Central memory CD8-positive, alpha-beta T cell (primary cell): ENCODE measurements at places on chromosomes 1 and 21.
A peak's percentile ranks its signal among the peaks of the same experiment; 100 is the strongest.

DNA sequence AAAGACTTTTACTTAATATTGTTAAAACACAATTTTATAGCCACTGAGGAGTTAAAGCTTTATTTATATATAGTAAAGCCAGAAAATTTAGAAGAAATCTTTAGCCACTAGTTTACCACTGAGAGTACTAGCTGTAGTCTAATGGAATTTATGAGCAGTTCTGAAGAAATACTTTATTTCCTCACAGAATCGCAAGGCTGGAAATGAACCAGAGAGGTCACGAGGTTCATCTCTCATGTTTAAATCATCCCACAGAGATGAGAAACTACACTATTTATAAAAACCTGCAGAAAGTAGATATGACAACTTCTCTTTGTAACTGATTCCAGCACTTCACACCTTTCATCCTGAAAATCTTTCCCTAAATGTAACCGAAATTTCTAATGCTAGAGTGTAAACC, 26.0 kb downstream of the ADGRL4 start:
- no peak overlapping the region for H3K27ac ChIP-seq
- no peak overlapping the region for H3K4me3 ChIP-seq
- H3K27me3 ChIP-seq: no peaks in the 10 kb centered on the region
- H3K36me3 ChIP-seq: no peaks in the 10 kb centered on the region
- no peaks in the 10 kb centered on the region for H3K4me1 ChIP-seq
- DNase-seq: no peak

DNA sequence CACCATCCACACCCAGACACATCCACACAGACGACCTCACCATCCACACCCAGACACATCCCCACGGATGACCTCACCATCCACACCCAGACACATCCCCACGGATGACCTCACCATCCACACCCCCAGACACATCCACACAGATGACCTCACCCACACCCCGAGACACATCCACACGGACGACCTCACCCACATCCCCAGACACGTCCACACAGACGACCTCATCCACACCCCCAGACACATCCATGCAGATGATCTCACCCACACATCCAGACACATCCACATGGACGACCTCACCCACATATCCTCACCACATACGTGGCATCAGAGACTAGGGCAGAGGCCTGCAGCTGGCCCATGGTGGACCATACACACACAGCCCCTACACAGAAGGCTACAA, 14.7 kb upstream of the FABP3 start:
- no peaks in the 10 kb centered on the region for H3K4me1 ChIP-seq
- no peak overlapping the region for H3K27ac ChIP-seq
- H3K27me3 ChIP-seq: peaks cover 47% of the 10 kb centered on the region
- DNase-seq: no peak

GRCh38 chr1:232695621-232696385, 65.9 kb upstream of the SIPA1L2 start:
- H3K36me3 ChIP-seq: no peaks in the 10 kb centered on the region
- H3K27me3 ChIP-seq: peaks cover 63% of the 10 kb centered on the region
- H3K27ac ChIP-seq: no peak overlapping the region
- DNase-seq: no peak

DNA sequence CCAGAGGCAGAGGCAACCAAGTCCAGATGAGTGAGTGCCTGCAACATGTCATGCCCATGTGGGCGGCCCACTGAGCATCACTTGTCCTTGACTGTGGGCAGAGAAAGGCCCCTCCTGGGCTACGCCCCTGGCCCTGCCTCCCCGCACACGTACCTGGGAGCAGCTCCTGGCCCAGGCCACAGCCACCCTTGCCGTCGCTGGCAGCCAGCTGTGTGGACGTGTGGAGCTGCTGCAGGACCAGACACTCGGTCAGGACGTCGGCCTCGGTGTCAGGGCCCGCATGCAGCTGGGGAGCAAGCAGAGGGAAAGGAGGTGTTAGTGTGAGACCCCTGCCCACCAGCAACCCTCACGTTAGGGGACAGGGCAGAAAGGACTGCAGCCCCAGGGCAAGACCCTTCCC, 61.3 kb downstream of the DMRTB1 start:
- no peak for DNase-seq
- peaks cover 9% of the 10 kb centered on the region for H3K4me1 ChIP-seq

DNA sequence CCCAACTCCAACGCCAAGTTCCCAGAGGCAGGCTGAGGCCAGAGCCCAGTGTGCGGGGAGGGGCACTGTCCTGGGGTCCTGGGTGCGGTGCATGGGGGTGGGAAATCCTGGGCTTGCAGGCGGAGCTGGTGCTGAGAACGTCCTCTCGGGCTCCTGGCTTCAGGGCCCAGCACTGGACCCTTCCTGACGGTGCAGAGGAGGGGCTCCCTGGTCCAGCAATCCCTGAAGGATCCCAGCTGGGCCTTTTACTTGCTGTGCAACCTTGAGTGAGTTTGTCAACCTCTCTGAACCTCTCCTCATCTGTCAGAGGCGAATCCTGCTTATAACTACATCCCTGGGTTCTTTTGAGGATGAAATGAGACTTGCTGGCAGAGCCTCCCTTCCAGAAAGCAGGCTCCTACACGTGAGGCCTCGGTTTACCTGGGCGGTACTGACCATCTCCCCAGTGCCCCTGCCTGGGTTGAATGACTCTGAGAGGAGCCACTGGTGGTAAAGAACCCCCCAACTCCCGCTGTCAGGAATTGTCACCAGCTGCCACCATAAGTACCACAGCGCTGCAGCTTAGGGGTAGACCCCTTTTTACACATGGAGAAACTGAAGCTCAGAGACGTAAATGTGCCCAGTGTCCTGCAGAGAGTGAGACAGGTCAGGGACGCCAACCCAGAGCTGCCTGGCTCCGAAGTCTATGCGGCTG, 77.3 kb downstream of the DHRS3 start:
- H3K27me3 ChIP-seq: no peaks in the 10 kb centered on the region
- H3K36me3 ChIP-seq: peaks cover 1% of the 10 kb centered on the region
- peaks cover 5% of the 10 kb centered on the region for H3K4me1 ChIP-seq
- H3K27ac ChIP-seq: no peak overlapping the region
- DNase-seq: no peak
- H3K4me3 ChIP-seq: no peak overlapping the region

DNA sequence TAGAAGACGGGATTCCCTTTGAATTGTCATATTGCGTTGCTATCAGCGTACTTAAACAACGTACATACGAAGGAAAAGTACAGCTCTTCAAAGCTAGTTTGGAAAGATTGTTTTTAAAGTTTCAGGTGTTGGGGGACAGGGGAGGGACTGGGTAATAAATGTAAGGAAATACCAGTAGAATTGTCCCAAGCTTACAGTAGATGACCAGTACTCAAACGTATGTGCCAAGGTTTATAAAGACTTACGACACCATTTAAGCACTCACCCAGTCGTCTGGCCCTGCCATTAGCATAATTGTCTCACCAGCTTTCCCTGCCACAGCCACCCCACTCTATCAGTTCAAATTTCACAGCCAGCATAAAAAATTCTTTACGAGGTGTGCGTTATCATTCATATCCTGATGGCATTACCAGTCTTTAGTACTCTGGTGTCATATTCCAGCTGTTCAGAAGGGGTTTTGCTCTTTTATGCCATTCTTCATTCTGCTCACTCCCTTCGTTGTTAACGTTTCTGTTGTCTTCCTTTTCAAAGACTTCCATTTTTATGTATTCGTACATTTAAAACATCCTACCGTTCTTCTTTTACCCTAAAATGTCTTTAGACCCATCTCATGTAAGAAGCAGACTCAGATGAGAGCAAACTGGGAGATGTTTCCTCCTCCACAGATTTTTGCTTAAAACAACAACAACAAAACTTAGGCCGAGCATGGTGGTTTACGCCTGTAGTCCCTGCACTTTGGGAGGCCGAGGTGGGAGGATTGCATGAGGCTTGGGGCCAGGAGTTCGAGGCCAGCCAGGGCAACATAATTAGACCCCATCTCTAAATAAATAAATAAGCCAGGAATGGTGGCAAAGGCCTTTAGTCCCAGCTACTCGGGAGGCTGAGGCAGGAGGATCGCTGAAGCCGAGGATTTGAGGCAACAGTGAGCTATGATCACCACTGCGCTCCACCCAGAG, 1.0 kb upstream of the HP1BP3 start:
- H3K4me1 ChIP-seq: peaks cover 27% of the 10 kb centered on the region
- no peaks in the 10 kb centered on the region for H3K27me3 ChIP-seq
- peak overlapping the region; percentile 95 for H3K27ac ChIP-seq
- no peak for DNase-seq

DNA sequence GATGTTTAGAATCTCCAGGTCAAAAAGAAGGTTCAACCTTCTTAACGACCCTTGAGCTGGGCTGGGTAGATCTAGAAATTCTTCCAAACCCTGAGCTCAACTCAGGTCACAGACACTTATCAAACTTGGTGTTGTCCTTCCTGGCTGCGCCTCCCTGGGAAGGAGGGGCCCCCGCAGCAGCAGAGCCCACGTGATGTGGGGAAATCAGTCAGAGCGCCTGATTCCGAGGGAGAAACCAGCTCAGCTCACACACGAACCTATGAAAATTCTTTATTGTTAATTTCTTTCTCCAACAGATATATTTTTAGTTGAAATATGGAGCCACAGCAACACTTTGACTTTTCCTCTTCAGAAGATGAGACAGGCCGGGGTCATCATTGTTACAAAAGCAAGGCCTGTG, 24.3 kb upstream of the CLSTN1 start:
- no peaks in the 10 kb centered on the region for H3K27me3 ChIP-seq
- DNase-seq: no peak
- H3K4me1 ChIP-seq: no peaks in the 10 kb centered on the region
- peaks cover 2% of the 10 kb centered on the region for H3K36me3 ChIP-seq
- no peak overlapping the region for H3K27ac ChIP-seq

- no peaks in the 10 kb centered on the region for H3K36me3 ChIP-seq
- no peak for DNase-seq
- no peak overlapping the region for H3K4me3 ChIP-seq
- peaks cover 23% of the 10 kb centered on the region for H3K27me3 ChIP-seq
- no peak overlapping the region for H3K27ac ChIP-seq
Observed at GRCh38 chr1:30518186-30518585, 205.2 kb downstream of the MATN1 start.

- no peaks in the 10 kb centered on the region for H3K36me3 ChIP-seq
- H3K27me3 ChIP-seq: peaks cover 44% of the 10 kb centered on the region
- peaks cover 20% of the 10 kb centered on the region for H3K4me1 ChIP-seq
- no peak overlapping the region for H3K27ac ChIP-seq
- no peak overlapping the region for H3K4me3 ChIP-seq
Observed at GRCh38 chr1:226545836-226546596, 2.5 kb upstream of the STUM start.

DNA sequence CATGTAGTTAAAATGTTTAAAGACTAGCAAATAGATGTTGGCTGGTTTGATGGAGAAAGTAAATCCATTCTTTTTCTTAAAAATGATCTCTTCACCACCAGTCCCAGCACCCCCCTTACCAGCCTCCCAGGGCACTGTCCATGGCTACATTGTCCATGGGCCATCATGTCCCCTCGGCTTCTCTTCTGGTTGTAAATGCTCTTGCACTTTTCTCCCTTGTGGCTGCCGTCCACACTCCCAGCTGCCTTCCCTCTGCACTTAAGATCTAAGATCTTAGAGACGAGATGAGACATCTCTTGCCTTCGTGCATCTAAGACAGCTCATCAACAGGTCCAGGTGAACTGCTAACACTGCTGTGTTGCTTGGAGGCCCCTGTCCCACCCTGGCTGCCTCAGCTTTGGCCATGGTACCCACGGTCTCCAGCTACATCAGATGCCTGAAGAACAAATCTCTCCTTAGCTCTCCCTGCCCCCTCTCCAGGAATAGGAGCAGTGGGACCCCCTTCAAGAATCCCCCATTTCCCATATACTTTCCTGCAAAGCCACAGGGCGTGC, 11.1 kb downstream of the CAPN2 start:
- no peak for DNase-seq
- peak overlapping the region; percentile 31 for H3K4me3 ChIP-seq
- H3K27ac ChIP-seq: peak overlapping the region; percentile 80
- H3K36me3 ChIP-seq: peaks cover 49% of the 10 kb centered on the region
- peaks cover 72% of the 10 kb centered on the region for H3K4me1 ChIP-seq

GRCh38 chr1:17799642-17800041, 44.5 kb downstream of the ACTL8 start:
- no peak for DNase-seq
- no peaks in the 10 kb centered on the region for H3K36me3 ChIP-seq
- no peaks in the 10 kb centered on the region for H3K4me1 ChIP-seq
- H3K27me3 ChIP-seq: peaks cover 59% of the 10 kb centered on the region
- no peak overlapping the region for H3K27ac ChIP-seq

- H3K36me3 ChIP-seq: no peaks in the 10 kb centered on the region
- peaks cover 9% of the 10 kb centered on the region for H3K27me3 ChIP-seq
- DNase-seq: no peak
- H3K4me3 ChIP-seq: no peak overlapping the region
- H3K4me1 ChIP-seq: no peaks in the 10 kb centered on the region
Observed at GRCh38 chr21:37982496-37983318, 66.5 kb upstream of the KCNJ6 start.

DNA sequence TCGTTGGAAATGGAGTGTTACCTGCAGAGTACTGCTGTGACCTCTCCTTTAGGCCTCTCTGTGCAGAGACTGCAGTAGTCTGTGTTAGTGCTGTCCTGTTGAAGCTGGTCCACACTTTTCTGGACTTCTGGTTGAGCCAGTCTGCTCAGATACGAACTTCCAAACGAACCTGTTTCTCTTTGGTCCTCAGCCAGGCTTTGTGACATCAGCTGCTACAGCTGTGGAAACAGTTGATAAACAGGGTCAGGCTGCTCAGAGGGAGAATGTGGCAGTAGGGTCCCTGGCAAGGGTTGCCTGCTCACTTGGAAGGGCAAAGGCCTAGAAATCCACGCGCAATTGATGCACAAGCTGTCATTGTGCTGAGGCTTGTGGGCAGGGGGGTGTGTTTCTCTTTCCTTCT, 98.8 kb downstream of the NOS1AP start:
- H3K36me3 ChIP-seq: no peaks in the 10 kb centered on the region
- no peak overlapping the region for H3K4me3 ChIP-seq
- H3K27ac ChIP-seq: no peak overlapping the region
- no peak for DNase-seq

DNA sequence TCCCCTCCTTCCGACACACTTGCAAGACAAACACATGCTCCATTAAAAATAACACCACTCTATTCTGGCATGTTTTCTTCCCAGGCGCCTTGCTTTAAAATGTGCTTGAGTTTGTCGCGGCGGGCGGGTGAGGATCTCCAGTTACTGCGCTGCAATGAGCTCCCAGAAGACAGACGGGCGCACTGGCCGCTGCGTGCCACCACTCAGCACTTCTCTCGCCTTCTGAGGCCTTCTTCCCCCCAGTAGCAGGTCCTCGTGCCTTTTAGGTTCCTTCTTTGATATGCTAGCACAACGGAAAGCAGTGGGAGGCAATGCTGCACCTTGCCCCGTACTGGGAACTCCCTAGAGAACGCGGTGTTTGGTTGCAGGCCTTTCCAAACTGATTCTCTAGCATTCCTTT, 279.5 kb upstream of the NR5A2 start:
- no peak overlapping the region for H3K27ac ChIP-seq
- no peak for DNase-seq
- H3K36me3 ChIP-seq: no peaks in the 10 kb centered on the region
- no peaks in the 10 kb centered on the region for H3K4me1 ChIP-seq

GRCh38 chr1:170661646-170662411, 2.1 kb upstream of the PRRX1 start:
- peaks cover 1% of the 10 kb centered on the region for H3K36me3 ChIP-seq
- no peak overlapping the region for H3K27ac ChIP-seq
- H3K4me3 ChIP-seq: no peak overlapping the region
- H3K27me3 ChIP-seq: peaks cover 99% of the 10 kb centered on the region
- DNase-seq: no peak
- H3K4me1 ChIP-seq: peaks cover 15% of the 10 kb centered on the region
